A549 treated with ZK216348 at 1 μM for 4 hours (cell line): ENCODE measurements at places on chromosomes 11 and 22. TPM values are rescaled to one million over a fixed set of nuclear protein-coding genes. Genes with fewer than 3 reads are reported as not detected.

OR51E2 gene
- not detected in 5 replicates for total RNA-seq

OR56A1 gene
- total RNA-seq = not detected in 5 replicates

TMPRSS5 gene
- 0.09 to 0.63 TPM (median 0.18 TPM) in 4 of 5 replicates, not detected in the other for total RNA-seq

KCNK7 gene
- 0.22 to 2.3 TPM (median 0.94 TPM) in 4 of 5 replicates, not detected in the other for total RNA-seq

APOL1 gene
- total RNA-seq = 12.6 to 15.9 TPM (median 13.4 TPM) in 5 replicates

MRGPRX4 gene
- total RNA-seq = not detected in 5 replicates

TXNRD2 gene
- total RNA-seq = 24.8 to 41.3 TPM (median 38.8 TPM) in 5 replicates

OOSP1 gene
- not detected in 5 replicates for total RNA-seq

SLC15A3 gene
- not detected in 5 replicates for total RNA-seq

NRGN gene
- total RNA-seq = 7.3 to 12.6 TPM (median 11.1 TPM) in 5 replicates
